ENCODE measurements at places on chromosomes 3 and 15.
A peak's percentile ranks its signal among the peaks of the same experiment; 100 is the strongest.

GRCh38 chr15:35669021-35669420 lies 123.1 kb upstream of the DPH6 start:
- DNase-seq: no peak

DNA sequence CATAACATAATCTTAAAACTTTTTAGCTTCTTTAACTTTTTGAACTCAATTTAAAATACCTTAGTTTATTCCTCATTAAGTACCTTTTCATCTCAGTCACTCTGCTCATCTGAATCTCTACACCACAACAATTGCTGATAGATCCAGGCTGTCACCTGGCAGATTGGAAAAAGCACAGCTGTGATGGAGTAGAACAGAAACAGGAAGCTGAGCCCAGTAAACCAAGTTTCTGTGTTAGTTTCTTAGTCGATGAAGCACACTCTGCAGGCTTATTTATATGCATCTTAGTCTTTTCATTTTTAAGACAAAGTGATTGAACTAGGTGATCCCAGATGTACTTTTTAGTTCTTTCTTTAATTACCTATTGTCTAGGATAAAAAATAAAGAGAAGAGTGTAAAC lies 1398.0 kb upstream of the ALCAM start:
- no peak for DNase-seq

DNA sequence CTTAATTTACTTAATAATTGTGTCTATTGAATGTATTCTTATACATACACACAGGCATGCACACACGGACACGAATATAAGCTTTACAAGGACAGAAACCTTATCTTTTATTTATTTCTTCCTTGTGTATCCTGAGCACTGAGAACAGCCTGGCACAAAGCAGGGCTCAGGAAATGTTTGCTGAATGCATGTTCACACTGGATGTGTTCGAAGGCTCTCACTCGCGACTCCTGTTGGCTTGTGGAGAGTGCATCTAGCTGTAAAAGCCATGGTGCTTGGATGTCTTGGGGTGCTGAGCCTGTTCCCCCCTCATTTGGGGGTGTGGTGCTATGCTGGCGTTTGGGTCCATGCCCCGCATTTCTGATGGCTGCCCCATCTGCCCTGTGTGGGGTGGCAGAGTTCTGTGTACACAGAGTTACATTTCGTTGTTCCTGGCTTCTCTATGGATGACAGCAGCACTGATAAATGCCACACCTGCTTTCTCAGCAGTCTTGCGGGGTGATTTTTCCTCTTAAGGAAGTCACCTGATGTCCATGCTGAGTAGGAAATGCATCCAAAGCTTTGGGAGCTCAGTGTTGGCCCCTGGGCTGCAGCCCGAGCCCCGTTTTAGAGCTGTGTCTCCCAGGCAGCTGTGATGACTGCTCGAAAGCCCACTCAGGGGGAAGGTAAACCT lies 148.5 kb downstream of the IGF1R start:
- DNase-seq: no peak

DNA sequence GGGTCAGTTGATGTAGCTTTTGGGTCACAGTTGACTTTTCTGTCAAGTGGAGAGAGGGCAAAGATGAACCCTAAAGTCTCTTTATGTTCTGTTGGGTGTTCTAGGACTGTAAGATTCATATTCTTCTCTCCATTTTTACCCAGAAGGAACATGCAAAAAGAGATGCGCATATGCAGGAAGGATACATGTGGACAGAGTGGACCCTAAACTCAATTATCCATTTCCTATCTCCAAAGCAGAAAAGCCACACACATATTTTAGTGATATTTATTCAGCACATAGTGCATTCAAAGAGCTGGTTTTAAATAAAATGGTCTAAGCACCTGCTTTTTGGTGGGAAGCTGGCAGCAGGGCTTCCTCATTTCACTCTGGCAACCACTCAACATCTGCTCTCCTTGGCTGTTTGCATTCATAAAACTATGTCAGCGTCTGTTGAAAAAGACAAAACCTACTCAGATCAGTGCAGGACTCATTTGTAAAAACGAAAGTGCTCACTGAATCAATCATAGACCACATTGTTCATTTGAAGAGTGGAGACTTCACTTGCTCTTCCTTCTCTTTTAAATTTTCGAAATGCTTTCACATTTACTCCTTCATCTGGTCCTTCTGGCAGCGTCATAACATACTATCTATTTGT lies 96.6 kb downstream of the SEMA6D start:
- no peak for DNase-seq

DNA sequence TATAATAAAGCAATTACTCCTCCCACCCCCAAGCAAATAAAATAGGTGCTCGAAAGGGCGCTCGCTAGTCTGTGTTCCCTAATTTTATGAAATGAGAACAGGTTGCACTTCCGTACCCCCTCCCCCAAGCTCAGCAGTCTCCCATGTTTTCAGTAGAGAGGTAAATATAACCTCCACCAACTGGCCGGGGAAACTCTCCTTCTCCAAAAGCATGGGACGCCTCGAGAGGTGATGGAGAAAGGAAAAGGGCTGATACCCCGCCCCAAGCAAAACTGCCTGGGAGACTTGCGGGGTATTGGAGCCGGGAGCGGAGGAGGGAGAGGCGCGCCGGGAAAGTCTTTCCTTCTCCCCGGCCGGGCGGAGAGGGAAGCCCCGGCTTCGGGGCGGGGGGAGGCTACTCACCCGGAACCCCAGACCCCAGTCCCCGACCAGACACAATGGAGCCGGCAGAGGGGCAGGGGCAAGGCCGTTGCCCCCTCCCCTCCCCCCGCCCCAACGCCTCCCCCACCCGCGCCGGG lies 605 bp downstream of the DCUN1D1 start:
- DNase-seq: peak; percentile 42

DNA sequence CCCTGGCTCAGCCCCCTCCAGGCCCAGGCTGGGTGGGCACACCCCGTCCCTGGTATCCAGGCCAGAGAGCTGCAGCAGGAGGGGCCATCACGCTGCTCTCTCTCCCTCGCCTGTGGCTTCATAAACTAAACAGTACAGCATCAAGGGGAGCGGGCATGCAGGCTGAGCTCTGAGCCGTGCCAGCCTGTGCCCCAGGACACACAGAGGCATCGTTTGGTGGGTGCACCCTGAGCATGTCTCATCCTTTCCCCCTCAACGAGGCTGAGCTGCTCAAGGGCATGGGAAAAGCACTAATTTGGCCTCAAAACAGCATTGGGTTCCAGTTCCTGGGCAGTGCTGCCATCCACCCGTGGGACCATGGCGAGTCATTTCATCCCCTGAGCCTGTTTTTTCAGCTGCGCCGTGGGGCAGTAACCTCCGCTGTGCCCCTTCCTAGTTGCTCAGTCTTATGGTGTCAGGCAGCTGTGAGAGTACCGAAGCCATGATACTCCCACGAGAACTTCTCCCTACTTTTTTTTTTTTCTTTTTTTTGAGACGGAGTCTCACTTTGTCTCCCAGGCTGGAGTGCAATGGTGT lies 79.6 kb downstream of the CPN2 start:
- no peak for DNase-seq

DNA sequence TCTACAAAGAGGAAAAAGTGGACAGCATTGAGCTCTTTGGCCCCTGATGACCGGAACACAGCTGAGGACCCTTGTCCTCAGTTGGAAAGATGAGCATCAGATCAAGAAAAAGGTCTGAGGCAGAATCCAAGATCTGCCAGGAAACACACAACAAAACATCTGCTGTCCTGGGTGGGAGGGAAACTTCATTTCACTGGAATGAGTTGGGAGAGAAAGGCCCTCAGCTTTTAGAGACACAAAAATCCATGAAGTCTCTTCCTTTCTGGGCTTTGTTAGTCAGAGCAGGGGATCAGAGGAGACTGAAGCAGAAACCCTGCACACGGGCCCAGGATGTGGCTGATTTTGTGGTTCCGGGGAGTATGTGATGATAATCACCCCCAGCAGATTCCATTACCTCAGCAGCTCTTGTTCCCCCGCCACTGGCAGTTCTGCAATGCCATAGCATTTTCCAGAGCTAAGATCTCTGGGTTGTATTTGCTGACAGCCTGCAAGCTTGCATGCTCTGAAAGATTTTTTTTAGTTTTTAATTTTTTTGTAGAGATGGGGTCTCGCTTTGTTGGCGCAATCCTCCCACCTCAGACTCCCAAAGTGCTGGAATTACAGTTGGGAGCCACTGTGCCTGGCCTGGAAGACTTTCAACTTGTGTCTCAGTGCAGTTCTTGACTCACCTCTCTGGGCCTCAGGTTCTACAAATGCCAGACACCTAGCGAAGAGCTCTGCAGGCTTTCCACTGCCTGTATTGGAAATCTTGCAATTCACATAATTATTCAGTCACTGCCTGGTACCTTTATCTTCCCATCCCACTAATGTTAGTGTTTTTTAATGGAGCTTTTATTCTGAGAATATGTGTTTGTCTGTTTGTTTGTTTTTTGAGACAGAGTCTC lies 5.8 kb upstream of the TATDN2 start:
- DNase-seq: peak; percentile 87

GRCh38 chr15:32704395-32704981 lies 13.3 kb upstream of the GREM1 start:
- DNase-seq: no peak

- no peak for DNase-seq
Measured at GRCh38 chr3:25510797-25511196, 82.7 kb downstream of the RARB start.

DNA sequence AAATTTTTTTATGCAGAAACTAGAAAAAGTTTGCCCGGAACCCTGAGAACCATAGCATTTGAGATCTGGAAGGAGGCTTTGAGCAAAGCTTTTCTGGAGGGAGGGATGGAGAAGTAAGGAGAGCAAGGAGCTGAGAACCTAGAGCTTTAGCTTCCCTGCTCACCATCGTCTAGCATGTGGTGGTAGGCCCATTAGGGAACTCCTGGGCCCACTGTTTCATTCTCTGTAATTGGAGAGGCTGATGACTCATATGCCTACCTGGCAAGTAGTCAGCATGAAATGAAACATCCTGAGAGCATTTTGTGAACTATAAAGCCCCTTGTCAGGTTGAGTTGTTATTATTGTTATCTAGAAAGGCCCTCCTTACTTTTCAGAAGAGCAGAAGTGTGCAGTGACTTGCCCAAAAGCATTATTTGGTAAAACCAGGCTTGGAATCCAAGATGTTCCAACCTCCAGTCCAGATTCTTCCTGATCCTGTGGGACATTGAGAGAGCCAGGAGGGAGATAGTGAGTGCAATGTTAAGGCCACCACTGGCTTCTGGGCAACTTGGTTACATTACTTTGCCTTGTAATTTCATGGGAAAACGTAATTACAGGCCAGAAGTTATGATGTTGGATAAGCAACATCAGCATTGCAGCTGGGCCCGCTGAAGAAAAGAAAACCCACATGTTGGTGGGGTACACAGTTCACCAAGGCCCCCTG lies 104.5 kb upstream of the BFSP2 start:
- DNase-seq: peak; percentile 5

GRCh38 chr3:58307639-58308215 lies 1.4 kb downstream of the HTD2 start:
- peak; percentile 54 for DNase-seq

DNA sequence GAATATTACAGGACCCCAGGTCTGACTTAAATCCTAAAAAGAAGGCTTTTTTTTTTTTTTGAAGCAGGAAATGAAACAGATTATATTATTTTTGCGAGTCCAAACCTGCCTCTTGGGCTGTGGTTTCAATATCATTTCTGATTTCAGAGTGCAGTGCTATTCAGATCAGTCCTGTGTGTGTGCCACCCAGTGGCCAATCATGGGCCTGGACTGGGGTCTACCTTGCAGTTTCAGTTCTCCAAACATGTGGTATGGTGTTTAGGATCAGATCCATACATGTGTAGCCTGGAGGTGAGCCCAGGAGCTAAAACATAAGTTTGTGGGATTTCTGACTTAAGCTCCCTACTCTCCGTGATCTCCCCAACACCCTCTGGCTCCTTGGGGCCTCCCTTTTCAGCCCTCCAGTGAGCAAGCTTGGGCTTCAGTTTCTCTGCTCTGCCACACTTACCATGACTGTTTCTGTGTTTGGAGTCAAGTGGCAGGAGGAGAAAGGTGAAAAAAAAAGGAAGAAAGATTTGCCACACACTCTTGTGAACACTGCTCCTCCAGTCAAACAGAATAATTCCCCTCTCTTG lies 12.1 kb upstream of the THSD4 start:
- no peak for DNase-seq

GRCh38 chr3:120040813-120041377 lies 53.4 kb downstream of the GSK3B start:
- no peak for DNase-seq

- DNase-seq: no peak
Measured at GRCh38 chr3:47430606-47431005, 45.1 kb downstream of the SCAP start.

DNA sequence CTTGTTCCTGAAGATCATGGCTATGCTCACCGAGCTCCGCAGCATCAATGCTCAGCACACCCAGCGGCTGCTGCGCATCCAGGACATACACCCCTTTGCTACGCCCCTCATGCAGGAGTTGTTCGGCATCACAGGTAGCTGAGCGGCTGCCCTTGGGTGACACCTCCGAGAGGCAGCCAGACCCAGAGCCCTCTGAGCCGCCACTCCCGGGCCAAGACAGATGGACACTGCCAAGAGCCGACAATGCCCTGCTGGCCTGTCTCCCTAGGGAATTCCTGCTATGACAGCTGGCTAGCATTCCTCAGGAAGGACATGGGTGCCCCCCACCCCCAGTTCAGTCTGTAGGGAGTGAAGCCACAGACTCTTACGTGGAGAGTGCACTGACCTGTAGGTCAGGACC lies 35.2 kb downstream of the NR1I2 start:
- no peak for DNase-seq

DNA sequence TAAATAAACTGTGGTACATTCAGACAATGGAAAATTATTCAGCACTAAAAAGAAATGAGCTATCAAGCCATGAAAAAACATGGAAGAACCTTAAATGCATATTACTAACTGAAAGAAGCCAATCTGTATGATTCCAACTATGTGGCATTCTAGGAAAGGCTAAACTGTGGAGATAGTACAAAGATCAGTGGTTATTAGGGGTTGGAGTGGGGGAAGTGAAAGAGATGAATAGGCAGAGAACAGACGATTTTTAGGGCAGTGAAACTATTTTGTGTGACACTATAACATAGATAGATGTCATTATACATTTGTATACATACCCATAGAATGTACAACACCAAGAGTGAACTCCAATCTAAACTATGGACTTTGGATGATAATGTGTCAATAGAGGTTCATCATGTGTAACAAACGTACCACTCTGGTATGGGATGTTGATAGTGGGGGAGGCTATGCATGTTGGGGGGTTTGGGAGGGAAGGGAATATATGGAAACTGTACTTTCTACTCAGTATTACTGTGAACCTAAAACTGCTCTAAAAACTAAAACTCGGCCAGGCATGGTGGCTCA lies 29.0 kb downstream of the RAB27A start:
- DNase-seq: no peak

DNA sequence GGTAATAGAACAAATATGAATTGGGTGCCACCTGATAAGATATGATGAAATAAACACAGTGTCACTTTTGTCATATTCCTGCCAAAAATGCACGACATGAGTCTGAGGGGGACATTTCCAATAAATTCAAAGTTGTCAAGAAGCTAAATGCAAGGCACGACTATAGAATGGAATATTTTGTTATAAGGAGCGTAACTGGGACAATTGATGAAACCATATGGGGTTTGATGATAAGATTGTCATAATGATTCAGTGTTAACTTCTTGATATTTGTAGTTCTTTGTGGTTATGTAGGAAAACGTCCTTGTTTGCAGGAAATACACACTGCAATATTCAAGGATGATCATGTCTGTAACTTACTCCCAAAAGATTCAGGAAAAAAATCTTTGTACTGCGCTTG lies 163.3 kb downstream of the MEX3B start:
- no peak for DNase-seq

- DNase-seq: no peak
Measured at GRCh38 chr3:113454057-113454456, 12.8 kb upstream of the CFAP44 start.

GRCh38 chr3:56789076-56789475 lies 12.7 kb downstream of the ARHGEF3 start:
- no peak for DNase-seq
